Stimulated activated CD4-positive, alpha-beta T cell treated with anti-CD3 and anti-CD28 coated beads, Interleukin-4, amount 100 ng/mL, for 48 hours (primary cell): ENCODE measurements at places on chromosomes 2 and 18.

- DNase-seq, result no peak
These were observed 205.0 kb downstream of the TMX3 start for GRCh38 chr18:68509902-68510301.

- DNase-seq, result no peak
These were observed 1.5 kb downstream of the RAX start for GRCh38 chr18:59271606-59272220.

- DNase-seq, result no peak
These were observed 10.5 kb upstream of the PIEZO2 start for GRCh38 chr18:11159844-11160243.

DNA sequence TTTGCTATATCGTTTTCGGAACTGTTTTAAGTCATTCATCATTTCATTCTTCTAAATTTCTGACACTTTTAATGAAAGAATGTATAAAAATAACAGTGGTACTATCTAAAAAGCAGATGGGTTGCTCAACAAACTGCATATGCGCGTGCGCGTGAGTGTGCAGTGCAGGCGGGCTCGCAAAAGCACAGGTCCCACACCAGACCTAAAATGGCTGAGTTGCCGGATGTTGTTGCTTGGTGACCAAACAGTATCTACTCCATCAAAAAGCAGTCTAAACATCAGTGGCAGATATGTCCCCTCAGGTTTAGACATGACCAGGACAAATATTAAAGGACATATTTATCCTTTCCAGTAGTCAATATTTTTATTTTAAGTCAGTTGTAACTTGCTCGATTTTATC is 5.1 kb downstream of the NOL4 start:
- no peak for DNase-seq

DNA sequence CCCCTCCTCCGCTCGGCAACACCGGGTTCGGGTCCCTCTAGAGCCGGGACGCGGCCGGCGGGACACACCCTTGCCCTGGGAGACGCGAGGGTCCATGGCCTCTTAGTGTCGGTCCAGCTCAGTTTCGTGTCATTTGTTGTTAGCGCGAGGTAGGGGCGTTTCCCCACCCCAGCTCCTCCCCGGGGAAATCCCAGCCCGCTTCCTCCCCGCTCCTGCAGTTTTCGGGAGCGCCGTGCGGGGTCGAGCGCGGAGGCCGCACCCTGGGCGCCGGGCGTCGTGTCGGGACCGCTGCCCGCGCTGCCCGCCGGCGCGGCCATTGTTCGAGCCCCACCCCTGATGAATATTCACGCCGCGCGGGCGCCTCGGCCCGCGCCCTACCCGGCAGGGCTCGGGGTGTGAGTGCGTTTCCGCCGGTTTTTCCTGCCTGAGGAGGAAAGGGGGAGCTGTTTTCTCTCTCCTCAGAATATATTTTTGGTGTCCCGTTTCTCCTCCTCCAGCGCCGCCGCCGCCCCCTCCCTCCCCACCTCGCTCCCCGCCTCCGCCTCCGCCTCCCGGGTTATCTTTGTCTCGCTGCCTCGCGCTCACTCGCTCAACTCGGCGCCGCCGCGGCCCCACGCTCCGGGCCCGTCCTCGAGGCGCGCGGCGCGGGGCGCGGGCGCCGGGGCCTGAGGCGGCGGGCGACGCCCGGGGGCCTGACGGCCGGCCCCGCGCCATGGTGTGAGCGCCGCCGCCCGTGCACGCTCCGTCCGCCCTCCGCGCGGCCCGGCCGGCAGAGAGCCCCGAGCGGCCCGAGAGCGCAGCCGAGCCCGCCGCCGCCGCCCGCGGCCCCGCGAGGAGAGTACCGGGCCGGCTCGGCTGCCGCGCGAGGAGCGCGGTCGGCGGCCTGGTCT is at the start of gene MAP4K4:
MAP4K4 (plus strand) TSS at position 584 of the 890 bp plus-strand sequence. CDS start 374 bp downstream, outside the sequence.
- peak; percentile 65 for DNase-seq

DNA sequence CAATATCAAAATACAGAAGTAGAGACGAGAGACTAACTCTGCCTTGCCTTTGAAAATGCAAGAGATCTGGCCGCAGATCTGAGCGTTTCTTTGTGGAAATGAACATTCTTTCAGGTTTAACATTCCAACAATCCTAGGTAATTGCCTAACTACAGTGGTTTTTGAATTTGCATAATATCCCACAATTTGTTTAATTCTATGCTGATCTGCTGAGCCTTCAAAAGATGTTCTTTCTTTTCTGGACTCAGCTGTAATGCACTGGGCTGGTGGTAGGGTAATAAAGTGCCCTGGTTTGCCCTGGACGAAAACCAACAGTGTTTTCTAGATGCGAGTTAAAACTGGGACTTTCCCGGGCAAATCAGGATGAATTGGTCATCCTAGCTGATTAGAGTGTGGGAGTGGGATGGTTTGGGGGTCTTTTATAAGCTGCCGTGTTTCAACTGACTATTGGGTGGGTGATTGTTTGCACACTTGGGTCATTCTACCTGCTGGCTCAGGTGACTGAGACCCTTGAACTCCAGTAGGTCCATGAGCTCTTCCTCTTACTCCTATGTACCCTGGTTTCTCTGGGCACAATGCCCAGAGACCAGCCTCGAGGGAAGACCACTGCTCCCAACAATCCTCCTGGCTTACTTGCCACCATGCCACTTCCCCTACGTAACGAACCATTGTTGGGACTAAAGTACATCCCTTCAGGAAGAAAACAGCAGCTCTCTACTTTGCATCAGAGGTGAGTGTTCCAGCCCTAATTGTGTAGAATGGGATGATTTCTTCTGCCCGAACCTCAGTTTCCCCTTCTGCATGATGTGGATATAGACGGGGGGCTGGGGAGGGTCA is 3.4 kb upstream of the PAX8 start:
- DNase-seq, result no peak

- DNase-seq, result no peak
These were observed 58.2 kb downstream of the GLI2 start for GRCh38 chr2:120793682-120794403.

GRCh38 chr2:161423421-161424393 is 7.6 kb downstream of the TBR1 start:
- DNase-seq, result no peak

- no peak for DNase-seq
These were observed 542.1 kb upstream of the SYT4 start for GRCh38 chr18:43819397-43819796.

DNA sequence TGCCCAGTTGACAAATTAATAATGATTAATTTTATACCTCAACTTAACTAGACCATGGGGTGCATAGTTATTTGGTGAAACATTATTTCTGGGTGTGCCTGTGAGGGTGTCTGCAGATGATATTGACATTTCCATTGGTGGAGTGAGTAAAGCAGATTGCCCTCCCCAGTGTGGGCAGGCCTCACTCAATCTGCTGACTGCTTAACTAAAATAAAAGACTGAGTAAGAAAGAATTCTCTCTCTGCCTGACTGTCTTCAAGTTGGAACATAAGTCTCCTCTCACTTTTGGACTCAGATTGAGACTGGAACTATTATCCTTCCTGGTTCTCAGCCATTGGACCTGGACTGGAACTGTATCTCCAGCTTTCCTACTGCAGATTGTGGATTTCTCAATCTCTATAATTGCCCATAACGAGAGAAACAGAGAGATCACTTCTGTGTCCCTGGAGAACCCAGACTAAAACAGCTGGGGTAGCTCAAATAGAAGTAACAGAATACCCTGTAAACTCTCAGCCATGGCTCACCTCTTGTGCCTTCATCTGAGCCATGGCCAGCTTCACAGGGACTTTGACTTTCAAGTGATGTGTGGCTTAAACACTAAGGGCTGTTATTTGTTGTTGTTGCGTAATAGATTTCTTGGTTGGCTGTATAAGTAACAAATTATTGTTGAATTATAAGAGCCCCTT is 575.3 kb upstream of the RAB6C start:
- no peak for DNase-seq

GRCh38 chr2:5720426-5720825 is 28.2 kb downstream of the SOX11 start:
- no peak for DNase-seq

DNA sequence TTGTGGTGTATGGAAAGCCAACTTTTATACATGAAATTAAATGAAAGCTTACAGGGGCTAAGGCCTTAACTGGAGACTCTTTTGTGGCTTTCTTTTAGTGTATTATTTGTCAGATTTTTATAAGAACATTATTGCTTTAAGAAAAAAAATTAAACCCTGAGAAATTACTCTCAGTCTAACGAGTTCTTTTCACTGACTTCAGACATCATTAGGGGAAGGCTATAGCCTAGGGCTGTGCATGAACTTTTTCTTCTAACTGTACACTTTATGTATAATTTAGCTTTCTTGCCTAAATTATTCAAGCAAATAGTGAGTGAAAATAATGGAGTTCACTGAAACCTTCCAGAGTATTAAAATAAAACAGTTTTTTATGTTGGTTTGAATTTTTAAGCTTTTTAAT is 151.1 kb upstream of the MEIS1 start:
- DNase-seq, result no peak

- no peak for DNase-seq
These were observed 228.4 kb upstream of the AGAP1 start for GRCh38 chr2:235265348-235265965.
